Bronchial epithelial cell (primary cell): ENCODE measurements at places on chromosomes 6 and 20.

- DNase-seq, result no peak
Observed at GRCh38 chr20:7146552-7147219, 379.2 kb downstream of the BMP2 start.

DNA sequence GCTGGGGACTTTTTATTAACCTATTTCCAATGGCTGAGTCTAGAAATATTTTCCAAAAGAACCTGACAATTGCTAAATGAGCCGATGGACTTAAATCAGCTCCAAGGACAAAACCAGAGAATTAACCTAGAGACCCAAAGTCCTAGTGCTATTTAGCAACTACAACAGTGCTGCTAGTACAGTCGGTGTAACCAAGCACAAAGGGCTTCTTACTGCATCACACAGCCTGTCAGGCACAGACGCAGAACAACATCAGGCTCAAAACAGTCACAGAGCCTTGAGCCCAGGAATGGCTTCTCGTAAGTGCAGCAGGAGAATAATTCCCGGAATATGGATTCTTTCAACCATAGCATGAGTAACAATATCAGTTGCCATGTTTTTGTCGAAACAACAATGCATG, 70.0 kb downstream of the GFOD1 start:
- no peak for DNase-seq

DNA sequence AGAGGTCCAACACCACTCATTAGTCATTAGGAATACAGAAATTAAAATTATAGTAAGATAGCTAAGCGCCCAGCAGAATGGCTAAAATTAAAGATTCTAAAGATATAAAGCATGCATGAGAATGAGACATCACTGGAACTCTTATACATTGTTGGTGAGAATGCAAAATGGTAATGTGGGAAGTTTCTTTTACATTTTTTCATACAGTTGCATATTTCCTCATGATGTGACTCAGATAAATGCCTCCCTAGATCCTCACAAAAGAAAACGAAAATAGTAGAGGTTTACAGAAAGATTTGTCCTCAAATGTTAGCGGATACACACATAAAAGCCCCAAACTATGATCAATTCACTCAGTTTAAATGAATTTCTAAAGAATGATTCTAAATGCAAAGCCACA, 633.7 kb upstream of the GJE1 start:
- no peak for DNase-seq

- no peak for DNase-seq
Observed at GRCh38 chr6:121994919-121995318, 404.5 kb upstream of the HSF2 start.

DNA sequence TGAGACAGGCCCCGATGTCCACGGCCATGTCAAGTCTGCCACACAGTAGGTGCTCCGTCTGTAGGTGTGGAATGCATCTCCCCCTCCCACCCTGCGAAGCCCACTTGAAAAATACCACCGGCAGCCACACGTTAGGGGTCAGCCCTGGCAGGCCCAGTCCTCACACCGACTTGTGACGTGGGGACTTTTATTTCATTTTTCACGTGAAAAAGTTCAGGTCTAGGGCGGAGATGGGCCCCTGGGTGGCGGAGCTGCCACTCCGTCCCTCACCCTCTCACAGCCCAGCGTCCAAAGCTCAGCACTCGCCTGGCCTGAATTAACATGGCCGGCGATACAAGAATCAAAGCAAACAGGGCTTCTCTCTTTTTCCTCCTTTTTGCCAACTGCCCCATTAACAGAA, 3.8 kb upstream of the TUBB1 start:
- no peak for DNase-seq

DNA sequence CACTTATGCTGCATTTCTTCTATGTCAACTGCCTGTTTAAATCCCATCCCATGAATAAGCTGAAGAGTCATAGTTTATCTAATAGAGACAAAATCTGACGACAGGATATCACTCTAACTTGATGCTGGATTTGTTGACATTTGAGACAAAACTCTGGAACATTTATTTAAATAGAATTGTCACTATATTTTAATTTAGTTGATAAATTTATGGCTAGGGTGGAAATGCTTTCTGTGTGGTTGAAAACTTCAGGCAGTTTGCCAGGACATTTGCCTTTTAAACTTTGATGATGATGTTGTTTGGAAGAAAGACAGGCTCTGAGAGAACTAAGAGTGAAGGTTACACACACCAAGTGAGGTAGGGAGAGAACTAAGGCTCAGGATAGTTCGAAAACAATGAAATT, 68.1 kb downstream of the GJA1 start:
- peak; percentile 43 for DNase-seq

GRCh38 chr6:52186480-52186879, 305 bp downstream of the IL17A start:
- DNase-seq, result no peak

DNA sequence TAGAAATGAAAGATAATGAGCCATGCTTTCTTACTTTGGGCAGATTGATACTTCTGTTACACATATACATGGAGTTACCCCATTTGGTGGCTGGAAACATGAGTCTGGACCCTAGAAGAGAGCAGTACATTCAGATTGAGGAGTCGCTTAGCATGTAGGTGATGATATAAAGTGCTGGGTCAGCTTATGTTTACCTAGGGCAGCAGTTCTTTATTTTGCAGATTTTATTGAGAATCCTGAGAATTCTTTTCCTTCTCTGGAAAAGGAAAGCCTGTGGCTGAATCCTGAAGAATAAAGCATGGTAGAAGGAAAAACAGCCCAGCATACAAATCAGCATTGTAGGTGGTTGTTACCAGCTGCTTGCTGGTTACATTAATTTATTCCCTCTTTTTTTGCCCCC, 91.2 kb downstream of the SMAP1 start:
- no peak for DNase-seq

DNA sequence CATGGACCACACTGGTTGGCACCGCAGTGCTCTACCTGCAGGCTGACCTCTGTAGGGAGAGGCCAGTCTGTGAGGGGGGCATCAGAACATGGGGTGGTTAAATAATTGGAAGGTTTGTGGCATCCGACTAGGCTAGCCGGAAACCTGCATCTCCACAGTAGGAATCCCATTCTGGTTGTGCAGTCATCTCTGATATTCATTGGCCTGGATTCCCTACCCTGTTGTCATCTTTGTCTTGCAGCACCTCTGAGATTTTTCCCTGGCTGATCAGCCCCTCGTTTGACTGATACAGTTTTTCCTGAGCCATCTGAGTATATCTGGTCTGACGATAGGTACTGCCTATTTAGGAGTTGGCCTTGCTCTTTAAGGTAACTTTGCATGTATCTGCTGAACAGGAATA, 259.4 kb downstream of the TMEM242 start:
- DNase-seq, result no peak

- no peak for DNase-seq
Observed at GRCh38 chr6:127869772-127870404, 31.0 kb downstream of the THEMIS start.

DNA sequence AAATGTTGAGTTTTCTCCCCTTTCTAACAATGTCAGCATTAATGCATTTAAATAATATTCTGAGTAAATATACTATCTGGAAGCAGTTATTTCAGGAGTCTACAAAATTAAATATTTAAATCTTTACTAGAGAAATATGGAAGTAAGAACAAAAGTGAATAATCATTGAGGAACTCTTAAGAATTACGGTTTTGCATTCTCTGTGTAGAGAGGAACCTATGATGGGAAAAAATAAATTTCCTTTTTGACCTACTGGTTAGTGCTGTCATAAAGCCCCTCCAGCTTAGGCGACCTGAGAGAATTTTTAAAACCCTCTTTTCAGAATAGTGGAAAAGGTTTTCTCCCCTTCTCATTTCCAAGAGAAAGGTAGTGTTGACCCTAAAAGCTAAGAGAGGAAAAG, 64.8 kb downstream of the ATXN1 start:
- no peak for DNase-seq

GRCh38 chr6:10421158-10421920, 6.5 kb upstream of the TFAP2A start:
- no peak for DNase-seq
